ENCODE measurements at places on chromosomes 5 and 9.

DNA sequence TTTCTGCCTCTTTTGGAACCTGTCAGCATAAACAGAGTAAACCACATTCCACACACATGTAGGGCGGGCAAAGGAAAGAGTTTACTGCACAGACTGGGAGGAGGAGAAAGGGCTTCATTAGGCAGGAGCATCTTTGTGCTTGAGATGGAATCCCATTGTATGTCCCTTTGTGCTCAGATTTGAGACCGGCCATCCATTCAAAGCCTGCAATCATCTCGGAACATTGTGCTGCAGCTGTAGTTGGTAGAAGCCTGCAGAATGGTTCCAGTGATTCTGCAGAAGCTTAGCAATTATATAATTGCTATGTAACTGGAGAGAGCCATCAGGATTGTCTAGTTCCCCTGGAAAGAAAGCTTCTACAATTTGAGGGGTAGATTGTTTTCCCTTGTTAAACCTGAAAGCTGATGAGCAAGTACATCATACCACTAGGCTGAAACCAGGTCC lies 16.5 kb downstream of the ZNF462 start:
- no peak for DNase-seq

DNA sequence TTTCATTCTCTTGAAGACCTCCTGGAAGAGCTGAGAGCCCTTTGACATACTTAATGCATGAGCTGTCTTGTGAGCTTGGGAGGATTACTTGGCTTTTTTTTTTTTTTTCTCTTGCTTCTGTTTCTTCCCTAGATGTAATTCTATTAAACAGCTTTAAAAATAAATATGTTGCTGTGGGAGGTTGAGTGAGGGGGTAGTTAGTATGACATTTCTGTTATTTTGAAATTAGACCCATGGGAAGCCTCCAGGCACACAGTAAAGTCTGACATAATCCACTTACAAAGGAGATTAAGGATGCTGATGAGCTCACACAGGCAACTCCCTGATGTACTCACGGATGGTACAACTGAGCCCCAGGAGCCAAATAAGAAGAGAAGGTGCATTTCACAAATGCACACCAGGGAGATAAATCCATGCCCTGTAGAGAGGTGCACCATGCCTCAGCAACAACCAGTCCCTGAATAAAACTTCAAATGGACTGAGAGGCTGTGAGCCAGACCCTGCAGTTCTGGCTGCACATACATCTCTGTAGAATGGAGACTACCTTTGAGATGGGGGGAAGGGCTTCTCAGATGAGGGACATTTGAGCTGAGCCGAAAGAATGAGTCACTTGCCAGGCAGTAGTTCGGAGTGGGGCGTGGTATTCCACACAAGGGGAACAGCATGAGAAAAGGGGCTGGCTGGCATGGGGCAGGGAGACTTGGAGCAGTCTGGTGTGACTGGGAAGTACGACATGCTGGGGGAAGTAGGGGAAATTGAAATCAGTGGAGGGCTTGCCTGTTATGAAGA lies 68.7 kb downstream of the ACTL7B start:
- no peak for DNase-seq

DNA sequence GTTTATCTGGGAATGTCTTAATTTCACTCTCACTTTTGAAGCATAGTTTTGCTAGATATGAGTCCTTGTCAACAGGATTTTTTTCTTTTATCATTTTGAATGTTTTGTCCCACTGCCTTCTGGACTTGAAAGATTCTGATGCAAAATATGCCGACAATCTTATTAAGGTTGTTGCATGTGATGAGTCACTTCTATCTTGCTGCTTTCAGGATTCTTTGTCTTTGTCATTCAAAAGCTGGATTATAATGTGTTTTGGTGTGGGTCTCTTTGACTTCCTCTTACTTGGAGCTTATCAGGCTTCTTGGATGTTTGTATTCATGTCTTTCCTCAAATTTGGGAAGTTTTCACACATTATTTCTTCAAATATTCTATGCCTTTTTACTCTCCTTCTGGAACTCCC lies 33.8 kb downstream of the PLEKHG4B start:
- DNase-seq, result no peak

DNA sequence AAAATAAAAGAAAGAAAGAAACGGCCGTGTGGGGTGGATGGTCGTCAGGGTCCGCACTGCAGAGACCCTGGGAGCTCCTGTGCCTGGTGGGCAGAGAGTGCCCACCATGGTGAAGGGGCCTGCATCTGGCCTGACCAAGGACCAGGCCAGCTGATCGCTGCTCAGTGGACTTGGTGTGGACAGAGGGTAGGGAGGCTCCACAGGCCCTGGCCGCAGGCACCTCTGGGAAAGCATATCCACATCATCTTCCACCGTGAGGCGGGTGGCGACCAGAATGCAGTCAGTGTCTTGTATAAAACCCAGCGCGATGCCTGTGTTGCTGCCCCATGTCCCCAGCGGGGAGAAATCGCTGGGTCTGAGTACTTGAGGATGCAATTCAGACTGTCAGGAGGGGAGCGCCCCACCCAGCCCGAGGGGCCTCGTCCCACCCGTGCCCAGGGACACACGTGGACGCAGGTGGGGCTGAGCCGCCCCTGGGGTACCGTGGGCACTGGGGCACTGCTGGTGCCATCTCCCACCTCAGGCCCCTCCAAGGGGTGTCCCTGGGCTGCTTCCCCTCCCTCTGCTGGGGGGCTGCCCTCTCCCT lies 27.8 kb upstream of the SLC6A19 start:
- DNase-seq, result no peak

DNA sequence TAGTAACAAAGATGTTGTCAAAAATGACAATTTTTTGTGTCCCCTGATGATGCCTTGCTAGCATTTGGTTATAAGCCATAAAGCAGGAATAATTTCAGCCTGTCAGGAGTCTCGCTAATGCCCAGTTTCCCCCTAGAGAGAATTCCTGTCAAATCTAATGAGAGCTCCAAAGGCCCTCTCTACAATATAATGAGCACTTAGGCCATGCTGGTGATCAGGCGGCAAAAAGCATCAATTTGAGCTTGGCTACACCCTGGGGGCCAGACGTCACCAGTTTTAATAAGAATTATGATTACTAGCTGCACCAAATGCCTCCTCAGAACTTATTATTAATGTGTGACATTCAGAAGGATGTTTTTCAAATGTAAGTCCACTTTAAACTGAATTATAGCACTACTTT lies 6.1 kb downstream of the TLE1 start:
- DNase-seq, result no peak

DNA sequence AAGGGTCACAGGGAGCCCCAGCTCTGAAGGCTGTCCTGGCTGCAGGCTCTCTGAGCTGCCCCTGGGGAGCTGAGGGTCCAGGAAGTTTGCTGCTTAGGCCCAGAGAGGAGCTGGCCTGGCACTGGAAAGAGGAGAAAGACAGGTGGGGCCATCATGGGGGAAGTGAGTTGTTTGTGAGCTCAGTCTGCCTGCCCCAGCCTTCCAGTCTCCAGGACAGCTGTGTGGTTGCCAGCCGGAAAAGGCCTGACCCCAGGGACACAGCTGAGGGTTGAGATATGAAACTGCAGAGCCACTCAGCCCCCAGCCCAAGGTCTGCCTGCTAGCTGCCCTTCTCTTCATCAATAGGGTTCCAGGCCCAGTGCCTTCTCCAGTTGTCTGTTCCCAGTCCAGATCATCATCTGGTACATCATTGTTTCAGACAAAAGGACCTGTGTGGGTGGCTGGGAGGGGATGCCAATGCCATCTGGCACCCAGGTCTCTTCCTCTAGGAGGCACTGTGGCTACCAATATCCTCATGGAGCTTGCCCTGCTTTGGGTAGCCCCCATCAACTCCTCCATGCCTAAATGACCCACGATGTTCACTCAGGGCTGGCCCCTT lies 4.3 kb upstream of the DDX41 start:
- no peak for DNase-seq

DNA sequence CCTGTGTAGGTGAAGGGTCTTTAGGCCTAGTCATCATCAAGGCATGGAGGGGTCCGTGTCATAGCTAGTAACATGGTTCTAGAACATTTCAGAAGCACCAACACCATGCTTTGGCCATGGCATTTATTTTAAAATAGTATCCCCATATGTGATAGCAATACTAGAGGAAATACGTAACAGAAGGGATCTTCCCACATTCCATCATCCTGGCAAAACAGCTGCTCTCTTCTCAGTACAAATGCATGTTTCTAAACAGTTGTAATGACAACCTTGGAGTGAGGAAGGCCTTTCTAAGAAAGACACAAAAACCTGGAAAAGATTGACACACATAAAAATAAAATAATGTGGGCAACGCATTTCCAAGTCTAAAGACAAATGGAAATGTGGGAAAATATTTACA lies 97.6 kb downstream of the GADD45G start:
- DNase-seq, result no peak

DNA sequence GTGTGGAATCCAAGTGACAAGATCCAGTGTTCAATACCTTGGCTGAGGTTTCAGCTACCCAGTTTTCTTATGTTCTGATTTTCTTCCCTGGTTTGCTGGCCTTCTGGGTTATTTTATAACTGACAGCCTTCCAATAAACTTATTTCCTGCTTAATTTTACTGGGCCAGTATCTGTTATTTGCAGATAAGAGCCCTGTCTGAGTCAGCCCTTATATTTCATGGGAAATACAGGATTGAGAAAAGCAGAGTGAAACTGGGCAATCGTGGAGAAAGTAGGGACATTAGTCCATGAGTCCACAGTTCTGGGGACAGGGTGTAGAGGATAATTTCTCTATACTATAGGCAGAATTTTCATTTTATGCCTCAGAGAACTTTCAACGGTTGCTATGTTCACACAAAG lies 32.3 kb downstream of the TMEM167A start:
- no peak for DNase-seq

- DNase-seq, result no peak
Measured at GRCh38 chr9:128724744-128725211, 851 bp upstream of the ZDHHC12 start.

- no peak for DNase-seq
Measured at GRCh38 chr9:72509635-72510034, 11.8 kb upstream of the TMC1 start.

DNA sequence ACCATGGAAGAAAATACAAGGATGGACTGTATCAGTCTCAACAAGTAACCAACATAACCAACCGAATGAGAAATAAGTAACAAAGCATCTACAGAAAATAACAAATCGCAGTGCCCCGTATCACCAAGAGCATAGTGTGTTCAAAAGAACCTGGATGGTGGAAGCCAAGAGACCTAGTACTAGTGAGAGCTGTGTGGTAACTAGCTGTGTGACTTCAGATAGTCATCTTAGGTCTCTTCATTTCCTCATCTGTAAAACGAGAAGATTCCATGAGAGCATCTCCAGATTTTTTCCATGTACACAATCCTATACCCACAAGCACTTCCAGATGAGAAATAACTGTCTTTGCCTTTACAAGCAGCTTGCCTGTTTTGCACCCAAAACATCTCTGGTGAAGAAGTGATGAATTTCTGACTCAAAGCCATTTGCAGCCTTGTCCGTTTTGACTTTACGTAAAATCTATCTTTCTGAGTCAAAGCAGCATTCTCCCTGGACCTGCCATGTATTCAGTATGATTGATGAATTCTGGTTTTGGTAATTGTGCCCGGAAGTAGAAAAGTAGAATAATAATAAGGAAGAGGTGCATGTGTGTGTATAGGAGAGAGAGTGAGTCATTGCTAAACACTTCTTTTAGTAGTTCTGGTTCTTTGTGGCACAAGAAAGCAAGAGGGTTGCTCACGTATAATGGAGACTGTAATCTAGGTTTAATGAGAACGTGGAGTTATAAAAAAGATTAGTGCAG lies 41.0 kb downstream of the AOPEP start:
- DNase-seq, result no peak

DNA sequence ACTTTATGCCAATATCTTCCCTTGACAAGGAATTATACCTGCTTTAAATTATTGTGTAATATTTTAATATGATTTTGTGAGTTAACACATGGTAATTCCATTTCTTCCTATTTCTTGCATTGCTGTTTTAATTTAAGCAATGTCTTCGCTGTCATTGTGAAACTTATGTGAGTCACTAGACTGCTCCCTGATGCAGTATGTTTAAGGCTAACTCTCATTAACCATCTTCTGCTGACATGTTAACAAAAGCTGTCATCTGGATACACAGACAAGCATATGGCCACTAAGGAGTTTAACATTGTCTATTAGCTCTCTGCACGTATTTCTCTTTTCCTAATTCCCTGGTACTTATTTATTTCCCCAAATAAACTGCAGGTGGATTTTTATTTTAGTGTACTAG lies 980.8 kb upstream of the CTNND2 start:
- DNase-seq, result no peak

- DNase-seq, result no peak
Measured at GRCh38 chr5:149679876-149680809, 50.0 kb upstream of the PPARGC1B start.

DNA sequence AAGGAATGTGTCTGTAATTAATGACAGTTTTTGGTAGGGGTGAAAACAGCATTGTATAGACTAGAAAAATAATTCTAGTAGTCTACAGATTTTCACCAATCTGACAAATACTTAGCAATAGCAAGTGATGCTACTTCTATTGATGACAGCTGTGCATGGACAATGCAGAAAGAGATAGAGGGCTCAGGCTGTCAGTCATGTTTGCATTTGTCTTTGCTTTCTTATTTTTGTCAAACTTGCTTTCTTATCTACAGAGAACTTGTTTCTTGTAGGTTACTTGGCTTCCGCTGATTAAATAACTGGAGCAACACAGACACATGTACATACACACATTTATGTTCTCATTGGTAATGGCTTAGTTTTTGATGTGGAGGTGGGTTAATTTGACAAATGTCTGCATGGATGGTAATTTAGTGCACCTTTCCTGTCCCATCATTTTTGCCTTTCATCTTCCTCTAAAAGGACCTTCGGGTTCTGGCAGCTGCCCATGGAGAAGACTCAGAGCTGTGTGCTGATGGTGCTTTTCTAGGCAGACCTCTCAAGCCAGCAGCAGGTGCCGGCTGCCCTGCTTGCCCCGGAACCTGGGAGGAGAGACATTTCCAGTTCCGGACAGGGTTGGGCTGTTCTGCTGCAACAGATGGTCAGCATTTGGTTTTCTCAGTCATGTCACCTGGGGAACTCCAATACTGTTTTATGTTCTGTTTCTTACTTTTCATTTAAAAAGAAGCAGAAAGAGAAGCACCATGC lies 28.8 kb downstream of the CAMK4 start:
- DNase-seq, result no peak

GRCh38 chr5:62812621-62813255 lies 234.1 kb downstream of the LRRC70 start:
- DNase-seq, result no peak

DNA sequence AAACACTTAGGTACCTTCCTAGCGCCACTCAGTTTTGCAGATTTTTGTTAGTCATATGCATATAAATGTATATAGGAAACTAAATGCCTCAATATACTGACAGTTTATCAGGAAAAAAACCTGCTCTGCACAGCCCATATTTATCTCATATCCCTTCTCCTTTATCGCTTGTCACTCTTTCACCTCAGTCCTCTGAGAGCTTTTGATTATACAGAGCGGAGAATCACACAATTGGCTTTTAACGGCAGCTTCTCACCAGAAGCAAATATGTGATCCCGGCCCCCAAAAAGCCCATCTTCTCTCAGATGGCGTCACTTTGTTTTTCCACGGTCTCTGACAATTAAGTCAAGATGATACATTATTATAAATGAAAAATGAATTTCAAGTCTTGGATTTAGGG lies 362.6 kb downstream of the DNAH5 start:
- no peak for DNase-seq

- no peak for DNase-seq
Measured at GRCh38 chr9:115615821-115616665, 498.1 kb upstream of the TNC start.

GRCh38 chr9:125494653-125494915 lies 212.4 kb downstream of the MAPKAP1 start:
- DNase-seq, result no peak

GRCh38 chr9:121305269-121305994 lies 37.5 kb downstream of the GSN start:
- no peak for DNase-seq

Measured in stimulated activated CD8-positive, alpha-beta memory T cell treated with anti-CD3 and anti-CD28 coated beads, Interleukin-7, amount 100 ng/mL, for 24 hours (primary cell).